ENCODE measurements at places on chromosomes 7 and 10. TPM values are rescaled to one million over a fixed set of nuclear protein-coding genes. Genes with fewer than 3 reads are reported as not detected.

GRCh38 chr7:112084520-112084971 lies 121.7 kb downstream of the DOCK4 start:
- no peak for DNase-seq

DNA sequence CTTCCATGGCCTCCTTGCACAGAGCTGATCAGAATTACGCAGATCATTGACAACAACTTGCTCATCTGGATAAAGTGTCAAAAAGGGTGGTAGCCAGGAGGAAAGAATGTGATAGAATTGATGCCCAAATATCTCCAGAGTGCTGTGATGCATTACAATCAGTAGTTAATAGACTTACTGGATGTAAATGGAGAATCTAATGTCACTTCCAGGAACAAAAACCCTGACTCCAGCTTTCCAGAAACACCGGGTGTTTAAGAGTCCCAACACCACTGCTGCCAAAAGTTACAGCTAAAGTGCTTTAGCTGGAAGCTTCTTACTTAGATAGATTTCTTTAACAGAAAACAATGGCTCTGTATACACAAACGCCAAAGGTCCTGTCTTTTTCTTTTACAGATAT lies 25.7 kb upstream of the OSBPL3 start:
- no peak for DNase-seq

GRCh38 chr10:132291826-132292225 lies 15.9 kb downstream of the STK32C start:
- DNase-seq = no peak

DNA sequence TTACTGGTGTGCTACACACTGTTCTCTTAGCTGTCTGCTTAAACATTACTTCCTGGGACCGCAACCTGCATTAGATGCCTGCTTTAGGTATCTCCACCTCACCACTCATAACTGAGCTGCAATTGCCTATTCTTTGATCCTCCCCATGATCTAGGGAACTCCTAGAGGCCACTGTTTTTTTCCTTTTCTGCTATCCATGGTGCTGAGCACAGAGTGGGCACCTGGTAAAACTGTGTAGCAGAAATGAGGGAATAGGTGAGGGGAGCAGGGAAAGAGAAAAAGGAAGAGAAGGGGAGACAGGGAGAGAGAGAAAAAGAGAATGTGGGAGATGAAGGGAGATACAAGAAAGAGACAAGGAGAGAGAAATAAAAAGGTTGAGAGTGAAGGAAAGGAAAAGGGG lies 434.9 kb downstream of the ADRA2A start:
- DNase-seq = no peak

GRCh38 chr7:97064972-97065587 lies 40.4 kb upstream of the DLX5 start:
- no peak for DNase-seq

- DNase-seq = no peak
Observed at GRCh38 chr10:1315178-1315577, 259.0 kb downstream of the WDR37 start.

- peak; percentile 11 for DNase-seq
Observed at GRCh38 chr7:17558558-17559332, 260.3 kb downstream of the AHR start.

DNA sequence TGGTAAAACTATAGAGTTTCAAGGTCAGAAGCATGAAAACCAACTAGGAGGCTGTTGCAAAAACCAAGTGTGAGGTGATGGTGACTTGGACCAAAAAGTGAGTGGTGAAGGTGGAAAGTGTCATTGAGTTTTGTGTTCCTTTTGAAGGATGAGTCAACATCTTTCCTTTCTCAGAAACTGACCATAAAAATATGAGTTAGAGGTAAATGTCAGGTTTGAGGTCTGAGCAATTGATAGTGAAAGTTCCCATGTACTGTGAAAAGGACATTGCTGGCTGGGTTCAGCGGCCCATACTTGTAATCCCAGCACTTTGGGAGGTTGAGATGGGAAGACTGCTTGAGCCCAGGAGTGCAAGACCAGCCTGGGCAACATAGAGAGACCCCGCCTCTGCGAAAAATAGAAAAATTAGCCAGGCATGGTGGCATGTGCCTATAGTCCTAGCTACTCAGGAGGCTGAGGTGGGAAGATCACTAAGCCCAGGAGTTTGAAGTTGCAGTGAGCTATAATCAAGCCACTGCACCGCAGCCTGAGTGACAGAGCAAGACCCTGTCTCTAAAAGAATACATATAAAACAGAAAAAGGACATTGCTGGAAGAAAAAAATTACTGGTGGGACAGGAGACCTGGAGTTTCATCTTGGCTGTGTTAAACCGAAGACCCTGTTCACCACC lies 89.3 kb upstream of the ARID5B start:
- no peak for DNase-seq

GRCh38 chr10:59036311-59037017 lies 140.0 kb upstream of the PHYHIPL start:
- no peak for DNase-seq

DNA sequence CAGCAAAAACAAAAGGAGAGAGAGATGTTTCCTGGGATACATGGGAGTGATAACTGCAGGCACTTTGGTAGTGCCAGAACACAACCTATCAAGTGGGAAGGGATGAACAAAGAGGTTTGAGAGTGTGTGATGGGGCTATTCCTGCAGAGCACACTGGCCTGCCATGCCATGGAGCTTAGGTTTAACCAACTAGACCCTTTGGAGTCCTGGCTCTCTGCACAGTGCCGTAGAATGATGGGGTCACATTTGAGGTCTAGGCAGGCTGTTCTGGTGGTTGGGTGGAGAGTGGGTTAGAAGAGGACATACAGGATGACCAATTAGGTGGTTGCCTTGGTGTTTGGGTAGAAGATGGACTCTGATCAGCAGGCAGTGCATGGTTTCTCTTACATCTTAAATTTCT lies 101.9 kb upstream of the HABP2 start:
- no peak for DNase-seq

DNA sequence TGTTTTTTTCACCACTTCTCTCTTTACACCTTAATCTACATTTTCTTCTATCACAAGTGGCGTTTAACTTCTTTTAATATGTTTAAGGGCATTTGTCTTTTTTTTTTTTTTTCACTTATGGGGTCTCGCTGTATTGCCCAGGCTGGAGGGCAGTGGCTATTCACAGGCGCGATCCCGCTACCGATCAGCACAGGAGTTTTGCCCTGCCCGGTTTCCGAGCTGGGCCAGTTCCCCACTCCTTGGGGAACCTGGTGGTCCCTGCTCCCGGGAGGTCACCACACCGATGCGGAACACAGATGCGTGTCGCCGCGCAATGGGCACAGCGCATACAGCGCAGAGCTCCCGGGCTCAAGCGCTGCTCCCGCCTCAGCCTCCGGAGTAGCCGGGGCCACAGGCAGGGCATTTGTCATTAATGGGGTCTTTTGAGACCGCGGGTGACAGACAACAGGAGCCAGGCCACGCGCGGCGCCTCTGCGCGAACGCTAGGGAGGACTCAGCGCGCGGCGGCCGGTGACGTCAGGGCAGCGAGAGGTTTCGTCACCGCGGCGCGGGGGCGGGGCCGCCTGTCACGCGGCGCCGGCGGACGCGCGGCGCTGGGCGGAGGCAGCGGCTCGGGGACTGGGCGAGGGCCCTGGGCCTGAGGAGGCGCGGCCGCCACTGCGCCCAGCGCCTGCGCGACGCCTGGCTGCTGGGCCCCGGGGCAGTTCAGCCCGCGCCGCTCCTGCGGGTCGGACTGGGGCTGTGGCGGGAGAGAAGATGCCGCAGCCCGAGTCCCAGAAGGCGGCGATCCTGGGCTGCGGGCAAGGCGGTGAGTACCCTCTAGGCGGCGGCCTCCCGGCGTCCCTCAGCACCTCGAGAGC lies at the start of gene GALNT11:
GALNT11 (plus strand) TSS at position 598 of the 860 bp plus-strand sequence. CDS start 68,554 bp downstream, outside the sequence.
- peak; percentile 89 for DNase-seq

- no peak for DNase-seq
Observed at GRCh38 chr10:70738761-70739121, 46.4 kb downstream of the TBATA start.

DNA sequence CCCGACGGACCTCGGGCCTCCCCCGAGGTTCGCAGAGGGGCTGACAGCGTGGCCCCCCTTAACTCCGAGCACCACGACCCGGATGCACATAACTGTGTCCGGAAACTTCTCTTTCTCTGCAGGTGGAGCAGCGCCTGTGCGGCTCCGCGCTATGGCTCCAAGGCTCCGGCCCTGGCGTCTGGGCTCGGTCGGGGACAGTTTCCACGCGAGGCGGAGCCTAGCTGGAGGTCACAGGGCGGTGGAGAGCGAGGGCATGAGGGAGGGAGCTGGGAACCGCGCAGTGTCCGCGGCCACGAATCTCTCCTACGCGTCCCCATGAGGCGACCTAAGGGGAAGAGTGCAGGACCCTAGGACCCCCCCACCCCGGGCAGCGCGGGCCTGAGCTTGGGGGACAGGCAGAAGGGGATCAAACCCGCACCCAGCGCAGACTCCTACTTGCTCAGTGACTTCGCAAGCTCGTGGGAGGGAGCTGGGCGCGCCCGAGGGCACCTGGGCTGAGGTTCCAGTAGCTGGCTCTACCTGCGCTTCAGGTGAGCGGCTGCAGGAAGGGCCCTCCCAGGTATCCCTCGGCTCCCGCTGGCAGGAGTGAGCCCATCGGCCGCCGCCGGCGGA lies 8.6 kb upstream of the MNX1 start:
- no peak for DNase-seq

GRCh38 chr10:84521013-84521412 lies 192.6 kb downstream of the CCSER2 start:
- no peak for DNase-seq

- DNase-seq = no peak
Observed at GRCh38 chr10:44858017-44858371, 53.1 kb upstream of the TMEM72 start.

GRCh38 chr10:97916586-97916985 lies 66.9 kb downstream of the GOLGA7B start:
- no peak for DNase-seq

DNA sequence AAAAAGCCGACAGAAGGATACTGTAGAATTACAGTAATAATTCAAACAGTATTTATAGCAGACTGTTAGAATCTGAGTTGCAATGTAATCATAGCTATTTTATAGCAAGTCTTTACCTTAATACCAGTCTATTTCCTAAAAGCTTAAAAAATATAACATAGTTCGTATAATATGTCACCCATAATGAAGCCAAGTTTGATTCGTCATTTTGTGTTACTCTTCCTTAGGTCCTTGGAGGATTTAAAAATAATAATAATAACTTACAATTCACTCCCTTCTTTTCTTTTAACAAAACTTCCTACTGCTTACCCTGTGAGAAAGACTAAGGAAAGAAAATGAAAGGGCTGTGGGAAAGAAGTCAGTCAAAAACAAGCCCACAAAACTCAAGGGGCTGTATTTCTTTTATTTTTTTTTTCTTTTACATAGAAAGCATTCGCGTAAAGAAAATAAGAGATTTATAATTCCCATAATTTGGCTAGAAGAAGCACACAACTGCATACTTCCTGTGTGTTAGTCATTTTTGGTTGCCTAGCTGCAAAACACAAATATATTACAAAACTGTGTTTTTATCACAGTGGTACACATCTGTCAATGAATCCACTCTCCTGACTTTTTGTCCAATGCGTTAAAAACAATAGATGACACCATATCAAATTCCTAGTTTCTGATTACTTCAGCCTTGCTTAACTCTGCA lies 187.2 kb upstream of the CELF2 start:
- no peak for DNase-seq

- DNase-seq = no peak
Observed at GRCh38 chr10:91512458-91512857, 102.3 kb downstream of the HECTD2 start.

- no peak for DNase-seq
Observed at GRCh38 chr10:101444058-101444898, 90.3 kb downstream of the BTRC start.

GRCh38 chr10:74925708-74926107 lies 99.3 kb downstream of the KAT6B start:
- no peak for DNase-seq

- DNase-seq = no peak
Observed at GRCh38 chr7:2825559-2826227, 18.4 kb downstream of the GNA12 start.

DNA sequence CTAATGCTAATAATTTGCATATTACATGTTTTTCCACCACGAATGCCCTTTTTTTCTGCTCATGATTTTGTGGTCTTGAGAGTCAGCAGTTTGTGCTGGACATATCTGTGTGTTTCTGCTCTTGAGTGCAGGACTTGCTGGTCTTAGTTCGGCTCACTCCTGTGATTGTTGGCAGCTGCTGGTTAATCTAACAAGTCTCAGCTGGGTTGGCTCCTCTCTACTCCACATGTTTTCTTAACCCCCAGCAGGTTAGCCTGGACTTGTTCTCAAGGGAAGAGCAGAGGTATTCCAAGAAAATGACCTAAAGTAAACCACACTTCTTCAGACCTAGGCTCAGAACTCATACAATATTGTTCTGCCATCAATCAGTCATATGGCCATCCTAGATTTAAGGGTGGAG lies 1238.9 kb downstream of the XPNPEP1 start:
- no peak for DNase-seq

DNA sequence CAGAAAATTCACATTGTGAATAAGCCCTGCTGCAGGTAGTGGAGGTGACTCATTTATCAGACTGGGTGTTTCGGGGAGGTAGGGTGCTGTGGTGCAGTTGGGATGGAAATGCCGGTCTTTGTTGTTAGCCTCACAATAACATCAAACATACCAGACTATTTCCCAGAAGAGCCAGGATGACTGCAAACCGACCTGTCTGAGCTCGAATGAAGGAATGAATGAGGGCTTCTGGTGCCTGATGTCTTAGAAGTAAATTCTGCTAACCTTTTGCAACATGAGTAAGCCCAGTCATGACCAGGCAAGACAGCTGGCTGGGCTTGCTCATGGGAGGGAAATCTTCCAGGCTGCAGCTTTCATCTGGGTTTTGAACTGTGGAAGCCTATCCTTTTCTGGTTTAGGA lies 2.4 kb upstream of the VDAC2 start:
- no peak for DNase-seq

RSBN1L gene
- 15.0 TPM for total RNA-seq

PAPOLB gene
- 0.60 TPM for total RNA-seq

CNNM1 gene
- 0.64 TPM for total RNA-seq

MBL2 gene
- not detected for total RNA-seq

RPEL1 gene
- total RNA-seq = not detected

OR13A1 gene
- not detected for total RNA-seq

SCIN gene
- total RNA-seq = 62.3 TPM

NUTM2D gene
- 4.0 TPM for total RNA-seq

AKR1C2 gene
- total RNA-seq = 53.5 TPM

Data from transverse colon (tissue), 4 donors.